Naive thymus-derived CD8-positive, alpha-beta T cell (primary cell): ENCODE measurements at places on chromosomes 11 and 22.

DNA sequence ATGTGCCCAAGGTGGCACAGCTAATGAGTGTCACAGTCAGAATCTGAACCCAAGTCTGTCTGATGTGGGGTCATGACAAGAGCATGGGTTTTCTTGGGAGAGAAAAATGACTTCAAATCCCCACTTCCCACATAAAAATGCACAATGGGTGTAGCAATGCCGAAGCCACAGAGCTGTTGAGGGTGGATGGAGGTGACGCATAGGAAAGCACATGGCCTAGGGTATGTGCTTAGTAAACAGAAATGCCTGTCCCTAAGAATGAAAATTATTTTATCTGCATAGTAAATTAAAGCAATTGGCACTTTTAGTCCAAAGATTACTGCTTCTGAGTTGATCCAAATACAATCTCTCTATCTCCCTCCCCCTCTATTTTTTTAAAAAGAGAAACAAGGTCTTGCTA lies 10.9 kb downstream of the MICAL3 start:
- DNase-seq = no peak

GRCh38 chr11:94786264-94787126 lies 18.3 kb downstream of the AMOTL1 start:
- no peak for DNase-seq

GRCh38 chr22:43110927-43111623 lies 525 bp downstream of the BIK start:
- peak; percentile 53 for DNase-seq

GRCh38 chr11:17544181-17544622 lies at the start of gene USH1C:
Gene USH1C (minus strand): TSS chr11:17544416. CDS start chr11:17544307, 109 bp downstream.
- no peak for DNase-seq

DNA sequence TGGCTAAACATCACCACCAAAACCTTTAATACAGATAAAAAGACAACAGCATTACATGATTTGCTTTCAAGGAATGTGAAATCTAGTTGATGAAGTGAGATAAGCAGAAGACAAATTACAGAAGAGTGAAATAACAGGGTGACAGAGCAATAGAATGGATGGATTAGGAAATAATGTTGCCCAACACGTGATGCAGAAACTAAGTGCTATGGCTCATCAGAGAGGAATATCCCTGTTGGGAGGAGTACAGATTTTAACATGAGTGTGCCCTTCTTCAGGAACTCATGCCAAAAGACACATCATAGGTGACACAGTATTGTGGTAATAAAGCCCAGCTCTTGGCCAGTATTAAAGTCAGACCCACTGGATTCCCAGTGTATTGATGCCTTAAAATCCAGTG lies 176.6 kb upstream of the RAG2 start:
- DNase-seq = no peak

DNA sequence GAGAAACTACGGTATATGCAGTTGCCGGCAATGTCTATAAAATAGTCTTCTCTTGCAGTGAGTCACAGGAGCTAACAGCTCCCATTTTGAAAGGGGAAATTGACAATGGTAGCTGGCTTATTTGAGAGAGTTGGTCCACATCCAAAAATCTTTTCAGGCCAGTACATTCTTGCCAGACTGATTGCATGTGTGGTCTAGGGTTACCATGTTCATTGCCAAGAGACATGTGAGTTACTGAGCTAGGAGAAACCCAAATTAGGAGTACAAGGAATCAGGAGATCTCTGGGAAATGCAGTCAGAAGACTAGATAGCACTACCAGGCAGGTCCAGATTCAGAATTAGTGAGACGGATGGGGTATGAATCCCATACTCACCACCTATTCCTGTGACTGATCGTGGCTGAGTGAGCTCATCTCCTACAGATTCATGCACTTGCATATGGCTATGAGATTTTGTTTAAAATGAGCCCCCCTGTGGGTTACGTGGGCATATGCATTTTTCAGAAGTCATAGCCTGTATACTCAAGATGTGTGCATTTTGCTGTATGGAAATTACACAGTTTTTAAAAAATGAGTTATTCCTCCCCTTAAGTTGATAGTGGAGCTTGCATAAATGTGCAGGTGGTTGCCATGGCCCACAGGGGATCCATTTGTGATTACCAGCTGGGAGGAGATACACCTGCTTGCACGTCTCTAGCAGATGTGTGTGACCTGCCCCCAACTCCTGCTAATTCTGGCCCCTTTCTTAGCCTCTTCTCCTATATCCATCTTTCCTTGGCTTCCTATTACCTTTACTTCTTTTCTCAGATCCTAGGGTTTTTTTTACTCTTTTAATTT lies 102.7 kb downstream of the COMMD9 start:
- DNase-seq = no peak

DNA sequence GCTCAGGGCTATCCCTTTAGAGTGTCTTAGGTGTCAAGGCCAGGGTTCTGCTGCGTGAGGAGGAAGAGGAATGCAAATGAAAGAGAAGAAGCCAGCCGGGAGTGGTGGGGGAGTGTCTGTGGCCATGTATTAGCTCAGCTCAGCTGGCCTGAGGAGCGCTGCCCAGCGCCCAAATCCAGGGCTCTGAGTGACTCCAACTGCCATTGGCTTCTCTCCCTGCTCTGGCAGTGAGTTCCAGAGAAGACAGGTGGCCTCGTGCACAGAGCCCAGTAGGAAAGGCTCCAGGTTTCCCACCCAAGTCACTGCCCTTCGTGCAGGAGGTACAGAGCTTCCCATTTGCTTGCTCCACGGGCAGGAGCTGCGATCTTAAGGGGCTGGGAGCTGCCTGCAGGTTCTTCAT lies 302.0 kb downstream of the KIRREL3 start:
- DNase-seq = no peak

DNA sequence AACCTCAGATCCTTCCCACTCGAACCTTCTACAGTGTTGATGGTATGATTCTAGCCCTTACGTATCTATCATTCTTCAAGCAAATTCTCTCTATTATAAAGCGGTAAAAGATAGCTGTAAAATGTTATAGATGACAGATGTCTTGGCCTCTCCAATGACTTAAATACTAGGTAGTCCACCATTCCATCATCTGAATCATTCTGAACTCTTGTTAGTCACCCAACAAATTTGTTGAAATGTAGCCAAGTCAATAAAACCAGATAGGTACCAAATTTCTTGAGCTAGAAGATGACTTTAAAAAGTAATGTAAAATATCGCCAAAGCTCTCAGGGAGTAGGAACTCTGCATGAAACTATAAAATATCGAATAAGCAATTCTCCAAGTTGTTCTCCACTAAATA lies 32.6 kb upstream of the PICALM start:
- DNase-seq = no peak

DNA sequence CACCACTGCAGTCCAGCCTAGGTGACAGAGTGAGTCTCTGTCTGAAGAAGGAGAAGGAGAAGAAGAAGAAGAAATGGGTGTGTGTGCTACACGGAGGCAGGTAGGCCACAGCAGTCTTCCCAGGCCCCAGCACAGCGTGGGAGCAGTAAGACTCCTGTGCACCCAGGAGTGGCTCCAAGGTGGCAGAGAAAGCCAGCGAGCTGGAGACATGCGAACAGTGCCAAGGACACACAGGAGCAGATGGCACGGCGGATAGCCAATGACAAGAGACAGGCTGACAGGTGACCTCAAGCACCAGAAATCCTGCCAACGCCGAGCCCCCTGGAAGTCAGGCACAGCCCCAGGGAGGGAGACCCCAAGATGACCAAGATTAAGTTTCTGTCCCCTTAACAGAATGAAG lies 9.0 kb upstream of the SCGB1A1 start:
- no peak for DNase-seq
